ENCODE measurements at places on chromosomes 3 and 15. TPM values are rescaled to one million over a fixed set of nuclear protein-coding genes. Genes with fewer than 3 reads are reported as not detected.

- DNase-seq = peak; percentile 78
These were observed 750 bp downstream of the SLC33A1 start for GRCh38 chr3:155853214-155854140.

CTXN2 gene
- total RNA-seq = not detected

TMEM212 gene
- not detected for total RNA-seq

SLC12A1 gene
- total RNA-seq = not detected

GRCh38 chr3:99175276-99175812 lies 273.8 kb upstream of the DCBLD2 start:
- DNase-seq = no peak
